Stimulated activated CD4-positive, alpha-beta T cell treated with anti-CD3 and anti-CD28 coated beads, Interleukin-1b, Interleukin-23, amount 100 ng/mL, for 4 hours (primary cell): ENCODE measurements at places on chromosomes 4 and X.

DNA sequence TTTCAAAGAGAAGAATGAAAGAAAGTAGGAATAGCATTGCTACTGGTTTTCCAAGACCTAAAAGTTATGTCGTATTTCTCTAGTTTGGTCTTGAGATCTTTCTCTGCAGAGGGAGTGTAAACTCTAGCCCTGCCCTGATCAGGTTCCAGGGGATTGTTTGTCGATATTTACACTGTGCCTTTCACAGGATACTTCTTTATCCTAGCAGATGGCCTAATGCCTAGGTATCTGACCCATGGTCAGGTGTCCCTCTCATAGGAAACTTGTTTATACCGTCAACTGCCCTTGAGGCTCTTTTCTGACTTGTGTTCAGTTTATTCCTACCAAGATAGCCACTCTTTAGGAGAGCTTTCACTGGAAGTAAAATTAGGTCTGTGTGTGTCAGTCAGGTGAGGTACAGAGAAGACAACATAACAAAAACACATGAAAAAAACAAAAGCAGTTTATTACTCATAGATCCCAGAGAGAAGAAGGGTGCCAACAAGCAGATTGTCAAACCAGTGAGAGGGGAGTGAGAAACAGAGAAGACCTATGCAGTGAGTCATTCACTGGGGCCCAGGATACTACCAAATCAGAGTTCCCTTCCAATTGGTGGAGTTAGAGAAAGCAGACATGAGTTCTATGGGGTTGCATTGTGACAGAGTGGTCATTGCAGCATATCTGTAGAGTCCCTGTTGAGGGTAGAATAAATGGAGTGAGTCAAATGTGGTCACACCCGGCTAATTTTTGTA is 40.6 kb upstream of the THOC2 start:
- DNase-seq, result no peak

- DNase-seq, result no peak
These were observed 27.8 kb upstream of the CD99L2 start for GRCh38 chrX:150926304-150926703.

- DNase-seq, result no peak
These were observed at the start of gene CCDC158 for GRCh38 chr4:76420762-76421581. Gene CCDC158 (minus strand): TSS chr4:76421141. CDS start chr4:76403207, 17,934 bp downstream.

DNA sequence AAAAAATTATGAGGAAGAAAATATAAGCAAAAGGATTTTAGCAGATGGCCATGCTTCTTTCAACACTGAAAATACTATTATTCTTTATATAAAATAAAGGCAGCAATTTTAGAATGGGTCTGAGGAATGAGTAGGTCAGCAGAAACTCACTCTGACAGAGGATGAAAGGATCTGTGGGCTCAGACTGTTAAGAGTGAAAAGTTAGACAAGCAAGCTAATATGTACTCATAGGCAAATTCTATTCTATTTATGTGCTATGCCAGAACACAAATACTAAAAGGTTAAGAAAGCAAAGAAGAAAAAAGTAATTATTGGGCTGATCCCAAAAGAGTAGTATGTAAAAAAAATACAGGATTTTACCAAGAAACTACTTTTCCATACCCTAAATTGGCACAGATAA is 13.9 kb downstream of the LCORL start:
- no peak for DNase-seq

DNA sequence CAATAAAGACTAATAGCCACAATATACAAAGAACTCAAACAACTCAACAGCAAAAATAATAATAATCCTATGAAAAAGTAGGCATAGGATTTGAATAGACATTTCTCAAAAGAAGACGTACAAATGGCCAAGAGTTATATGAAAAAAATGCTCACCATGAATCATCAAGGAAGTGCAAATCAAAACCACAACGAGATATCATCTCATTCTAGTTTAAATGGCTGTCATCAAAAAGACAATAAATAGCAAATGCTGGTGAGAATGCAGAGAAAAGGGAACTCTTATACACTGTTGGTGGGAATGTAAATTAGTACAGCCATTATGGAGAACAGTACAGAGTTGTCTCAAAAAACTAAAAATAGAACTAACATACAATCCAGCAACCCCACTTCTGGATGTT is 18.8 kb downstream of the TLR6 start:
- no peak for DNase-seq

GRCh38 chrX:10310511-10310910 is 153.7 kb downstream of the CLCN4 start:
- DNase-seq, result no peak

- DNase-seq, result no peak
These were observed 5.0 kb downstream of the RBM3 start for GRCh38 chrX:48579259-48579658.

- DNase-seq, result no peak
These were observed 112.7 kb downstream of the DHX15 start for GRCh38 chr4:24471486-24472160.

GRCh38 chrX:141945426-141945825 is 41.7 kb downstream of the MAGEC1 start:
- no peak for DNase-seq

- DNase-seq, result no peak
These were observed 33.2 kb downstream of the NBDY start for GRCh38 chrX:56762220-56762619.

DNA sequence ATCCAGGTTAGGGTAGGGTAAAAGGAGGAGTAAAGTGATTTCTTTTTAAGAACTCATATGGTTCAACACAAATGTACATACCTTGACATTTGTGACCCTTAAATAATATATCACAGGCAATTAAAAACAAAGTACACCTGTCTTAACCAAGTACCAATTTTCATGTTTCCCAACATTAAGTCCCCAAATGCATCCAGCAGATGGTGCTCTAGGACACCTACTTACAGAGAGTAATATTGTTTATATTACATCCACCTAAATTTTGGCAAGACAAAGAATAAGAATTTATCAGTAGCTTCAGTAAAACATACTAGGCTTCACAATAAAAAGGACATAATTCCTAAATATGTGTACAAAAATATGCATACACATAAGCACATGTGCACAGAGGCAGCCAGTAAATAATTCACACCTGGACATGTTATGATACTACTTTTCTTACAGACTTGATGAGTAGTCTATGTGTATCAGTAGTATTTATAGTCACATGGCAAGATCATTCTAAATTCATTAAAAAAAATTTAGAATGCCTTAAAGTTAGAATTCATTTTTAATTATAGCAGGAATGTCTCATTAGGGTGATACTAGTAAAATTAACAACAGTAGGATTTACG is 219.7 kb downstream of the DCLK2 start:
- no peak for DNase-seq

DNA sequence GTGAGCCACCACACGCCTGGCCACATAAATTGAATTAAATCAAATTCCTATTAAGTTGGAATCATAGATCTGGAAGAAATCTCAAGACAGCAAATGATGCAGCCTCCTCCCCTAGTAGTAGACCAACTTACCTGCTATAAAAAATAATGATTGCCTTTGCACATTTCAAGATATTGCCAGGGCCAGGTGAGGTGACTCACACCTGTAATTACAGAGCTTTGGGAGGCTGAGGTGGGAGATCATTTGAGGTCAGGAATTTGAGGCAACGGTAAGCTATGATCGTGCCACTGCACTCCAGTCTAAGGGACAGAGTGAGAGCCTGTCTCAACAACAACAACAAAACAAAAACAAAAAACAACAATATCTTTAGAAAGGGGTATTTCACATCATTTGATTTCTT is 17.0 kb upstream of the WWC2 start:
- DNase-seq, result no peak

DNA sequence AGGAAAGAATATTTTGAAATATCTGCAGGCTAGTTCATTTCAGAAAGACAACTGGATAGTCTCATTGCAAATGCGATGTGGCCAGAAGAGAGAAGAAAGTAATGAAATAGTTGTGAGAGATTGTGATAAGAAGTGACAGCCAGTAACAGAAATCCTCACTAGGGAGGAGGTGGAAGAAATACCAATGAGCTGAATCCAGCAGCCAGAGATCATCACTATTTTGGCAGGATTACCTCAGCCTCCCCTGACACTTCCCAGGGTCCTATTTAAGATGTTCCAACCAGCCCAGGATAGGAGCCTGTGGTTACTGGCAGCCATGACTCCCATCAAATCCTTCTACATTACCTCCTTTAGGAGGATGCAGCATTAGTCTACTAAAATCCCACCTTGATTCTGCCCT is 76.7 kb upstream of the ARHGAP24 start:
- DNase-seq, result no peak

GRCh38 chrX:19718642-19719041 is 168.8 kb downstream of the SH3KBP1 start:
- DNase-seq, result no peak

- no peak for DNase-seq
These were observed 637.8 kb upstream of the GRIA3 start for GRCh38 chrX:122546269-122546668.

GRCh38 chrX:133391111-133391510 is 24.2 kb downstream of the GPC4 start:
- DNase-seq, result no peak

DNA sequence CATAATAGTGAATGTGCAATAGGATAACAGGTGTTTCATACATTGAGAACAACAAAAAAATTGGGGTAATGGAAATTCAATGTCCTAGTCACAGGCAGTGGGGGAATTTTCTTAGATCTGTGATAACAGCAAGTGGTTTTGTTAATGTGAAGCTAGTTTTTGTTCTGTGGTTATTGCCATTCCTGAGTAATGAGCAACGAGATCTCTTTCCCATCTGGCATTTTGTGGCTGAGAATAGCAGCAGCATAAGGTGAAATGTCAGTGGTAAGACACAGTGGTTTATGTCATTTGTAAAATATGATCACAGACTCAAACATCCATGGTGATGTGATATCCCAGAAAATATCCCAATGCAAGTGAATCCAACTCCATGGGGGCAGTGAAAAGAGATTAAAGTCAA is 497.5 kb downstream of the KCNIP4 start:
- DNase-seq, result no peak

GRCh38 chr4:25144870-25145481 is 15.3 kb downstream of the SEPSECS start:
- DNase-seq, result no peak

DNA sequence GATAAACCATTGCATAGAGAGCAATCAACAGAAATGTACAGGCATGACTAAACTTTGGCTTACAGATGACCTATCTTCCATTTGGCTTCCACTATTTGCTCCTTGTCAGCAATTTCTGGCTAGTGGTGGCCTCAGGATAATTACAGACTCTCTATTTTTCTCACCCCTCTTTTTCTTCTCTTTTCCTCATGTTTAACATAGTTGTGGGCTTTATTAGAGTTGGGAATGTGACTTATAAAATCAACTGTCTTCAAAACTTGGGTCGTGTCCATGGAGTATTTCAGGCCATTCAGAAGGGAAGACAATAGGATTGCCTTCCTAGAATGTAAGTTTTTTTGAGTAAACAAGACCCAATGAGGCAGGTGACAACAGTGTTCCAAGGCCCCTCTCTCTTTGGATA is 236.2 kb downstream of the FRAS1 start:
- DNase-seq, result no peak

- no peak for DNase-seq
These were observed 228.1 kb downstream of the THOC2 start for GRCh38 chrX:123504630-123505270.

DNA sequence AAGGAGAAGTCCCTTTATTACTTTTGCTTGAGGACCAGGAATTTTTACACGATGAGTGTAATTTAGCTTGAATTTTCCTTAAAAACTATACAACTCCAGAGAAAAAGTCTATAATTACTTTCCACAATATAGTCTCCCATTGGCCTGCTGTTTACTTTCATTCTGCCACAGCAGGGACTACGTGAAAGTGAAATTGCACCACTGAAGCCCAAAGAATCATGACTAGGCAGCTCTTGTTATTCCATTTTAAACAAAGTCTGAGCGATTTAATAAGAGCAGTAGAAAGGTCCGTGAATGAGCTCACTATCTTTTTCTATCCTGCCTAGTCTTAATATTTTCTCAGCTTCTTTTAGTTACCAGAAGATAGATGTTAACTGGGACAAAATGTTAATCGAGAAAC is 68.6 kb downstream of the ADGRG4 start:
- DNase-seq, result no peak

DNA sequence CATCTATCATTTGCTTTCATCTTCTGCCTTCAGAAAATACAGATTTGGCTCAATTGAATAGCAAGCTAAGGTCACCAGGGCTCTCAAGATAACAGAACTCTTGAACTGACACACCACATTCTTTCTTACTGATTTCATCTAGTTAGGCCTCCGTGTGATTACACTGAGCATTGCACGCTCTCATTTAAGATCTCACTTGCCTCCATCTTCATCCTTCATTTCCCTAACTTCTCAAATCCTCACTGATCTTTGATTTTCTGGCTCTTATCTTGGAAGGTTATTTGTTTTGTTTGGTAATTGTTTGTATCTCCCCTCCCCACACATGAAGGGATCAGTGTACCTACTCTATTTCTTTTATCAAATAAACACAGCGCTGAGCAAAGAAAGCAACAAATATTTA is 47.7 kb downstream of the MANBA start:
- DNase-seq, result no peak

GRCh38 chr4:48556268-48556667 is 66.2 kb downstream of the ZAR1 start:
- no peak for DNase-seq

- DNase-seq, result no peak
These were observed 3.5 kb downstream of the TMEM271 start for GRCh38 chr4:572594-572993.

DNA sequence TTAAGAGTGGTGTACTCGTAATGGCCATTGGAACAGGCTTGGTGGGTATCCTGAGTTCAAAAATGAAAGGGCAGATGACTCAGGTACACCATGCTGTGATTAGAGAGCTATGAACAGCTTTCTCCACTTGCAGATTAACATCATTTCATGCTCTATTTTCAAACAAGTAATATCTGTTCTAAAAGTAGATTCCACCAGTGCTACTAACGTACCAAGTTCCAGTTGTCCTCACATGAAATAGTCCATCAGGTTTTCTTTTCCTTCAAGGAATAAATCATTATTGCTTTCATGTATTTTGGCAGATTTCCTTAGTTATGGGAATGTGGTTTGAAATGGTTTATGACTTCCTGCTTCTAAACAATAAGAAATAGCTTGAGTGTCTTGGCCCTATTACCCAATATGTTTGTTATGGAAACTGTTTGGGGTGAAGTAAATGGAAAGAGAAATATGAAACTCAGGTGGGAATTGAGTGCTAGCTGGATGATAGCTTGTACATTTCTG is 49.9 kb downstream of the PCDH7 start:
- DNase-seq, result no peak

DNA sequence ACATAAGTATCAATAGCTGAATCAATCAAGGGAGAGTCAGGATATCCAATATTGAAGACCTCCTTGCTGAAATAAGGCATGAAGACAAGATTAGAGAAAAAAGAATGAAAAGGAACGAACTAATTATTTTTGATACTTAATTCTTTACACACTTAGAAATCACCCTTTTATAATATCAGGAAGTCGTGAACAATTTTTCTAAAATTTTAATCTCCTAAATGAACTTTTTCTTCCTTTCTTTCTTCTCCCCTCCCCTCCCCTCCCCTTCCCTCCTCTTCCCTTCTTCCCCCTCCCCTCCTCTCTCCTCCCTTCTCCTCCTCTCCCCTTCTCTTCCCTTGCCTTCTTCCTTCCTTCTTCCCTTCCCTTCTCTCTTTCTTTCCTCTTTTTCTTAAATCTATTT is 872.1 kb upstream of the PCDH10 start:
- no peak for DNase-seq

GRCh38 chrX:98068024-98068580 is 1184.4 kb downstream of the RPA4 start:
- no peak for DNase-seq
